Caudate nucleus (tissue), 63 donors: ENCODE measurements at places on chromosomes 4 and X.

- no peak for DNase-seq
Measured at GRCh38 chr4:14583331-14583730, 418.9 kb upstream of the CPEB2 start.

DNA sequence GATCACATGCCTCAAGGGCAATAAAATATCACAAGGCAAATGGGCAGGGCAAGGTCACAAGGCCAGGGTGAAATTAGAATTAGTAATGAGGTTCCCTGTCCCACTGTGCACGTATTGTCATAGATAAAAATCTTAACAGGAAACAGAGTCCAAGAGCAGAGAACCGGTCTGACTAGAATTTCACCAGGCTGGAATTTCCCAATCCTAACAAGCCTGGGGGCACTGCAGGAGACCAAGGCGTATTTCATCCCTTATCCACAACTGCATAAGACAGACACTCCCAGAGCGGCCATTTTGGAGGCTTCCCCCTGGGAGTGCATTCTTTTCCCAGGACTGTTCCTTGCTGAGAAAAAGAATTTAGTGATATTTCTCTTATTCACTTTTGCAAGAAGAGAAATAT lies 25.9 kb upstream of the PRDM5 start:
- DNase-seq: no peak

- DNase-seq: no peak
Measured at GRCh38 chr4:13530823-13531624, 13.3 kb downstream of the NKX3-2 start.

- DNase-seq: no peak
Measured at GRCh38 chr4:33296876-33297455, 2576.8 kb downstream of the PCDH7 start.

DNA sequence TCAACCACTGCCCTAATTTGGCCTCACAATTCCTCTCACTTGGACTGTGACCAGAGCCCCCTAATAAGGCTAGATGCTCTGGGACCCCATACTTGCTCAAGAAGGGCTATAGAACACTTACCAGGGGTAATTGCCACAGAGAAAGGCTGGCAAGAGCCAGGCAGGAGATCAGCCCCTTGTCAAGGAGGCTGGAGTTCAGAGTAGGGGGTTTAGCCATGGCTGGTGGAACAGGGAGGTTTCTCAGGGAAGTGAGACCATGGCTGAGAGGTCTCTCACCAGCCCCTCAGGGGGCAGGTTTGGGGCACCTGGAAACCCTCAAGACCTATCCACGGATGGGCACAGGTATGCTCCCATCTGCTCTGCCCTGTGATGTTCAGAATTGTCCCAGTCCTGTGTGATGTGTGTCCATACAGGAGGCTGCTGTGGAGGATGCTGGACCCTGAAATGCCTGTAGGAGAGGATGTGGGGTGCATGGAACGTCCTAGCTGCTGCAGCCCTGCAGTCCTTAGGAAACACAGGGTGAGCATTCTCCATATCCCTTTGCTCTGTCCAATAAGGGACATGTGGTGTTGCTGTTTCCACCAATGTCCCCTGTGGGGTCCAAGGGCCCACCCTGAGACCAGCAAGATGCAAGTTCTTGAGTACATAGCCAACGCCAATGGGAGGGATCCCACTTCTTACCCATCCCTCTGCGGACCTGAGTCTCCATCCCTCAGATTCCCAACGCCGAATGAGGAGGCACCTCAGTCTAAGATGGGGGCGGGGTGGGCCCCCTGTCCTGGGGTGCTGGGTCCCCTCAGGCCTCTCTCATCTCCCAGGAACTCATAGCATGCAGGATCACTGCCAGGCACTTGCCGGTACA lies 16.4 kb upstream of the HSFX1 start:
- DNase-seq: no peak

- DNase-seq: no peak
Measured at GRCh38 chr4:36041340-36041739, 203.0 kb downstream of the ARAP2 start.

DNA sequence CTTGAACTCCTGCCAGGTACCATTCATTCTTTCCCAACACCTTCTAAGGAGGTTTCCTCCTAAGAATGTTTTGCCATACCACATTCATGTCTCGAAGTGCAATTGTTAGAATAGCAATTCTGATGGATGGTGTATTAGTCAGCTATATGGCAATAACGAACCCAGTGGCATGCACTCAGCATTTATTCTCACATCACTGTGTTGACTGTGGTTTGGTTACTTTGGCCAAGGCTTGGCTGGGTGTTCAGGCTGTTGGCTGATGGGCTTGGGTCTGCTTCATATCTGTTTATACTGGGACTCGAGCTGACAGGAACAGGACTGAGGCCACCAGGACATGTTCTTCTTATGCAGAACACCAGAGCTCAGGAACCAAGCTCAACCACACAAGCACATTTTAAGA lies 31.7 kb downstream of the PSAPL1 start:
- no peak for DNase-seq

DNA sequence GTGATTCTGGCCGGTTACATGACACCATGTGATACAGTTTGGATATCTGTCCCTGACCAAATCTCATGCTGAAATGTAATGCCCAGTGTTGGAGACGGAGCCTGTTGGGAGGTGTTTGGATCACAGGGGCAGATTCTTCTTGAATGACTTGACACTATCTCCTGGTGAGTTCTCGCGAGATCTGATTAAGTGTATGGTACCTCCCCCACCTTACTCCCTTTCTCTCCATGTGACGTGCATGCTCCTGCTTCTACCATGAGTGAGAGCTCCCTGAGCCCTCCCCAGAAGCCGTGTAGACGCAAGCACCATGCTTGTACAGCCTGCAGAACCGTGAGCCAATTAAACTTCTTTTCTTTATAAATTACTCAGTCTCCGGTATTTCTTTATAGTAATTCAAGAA lies 23.6 kb downstream of the CPE start:
- no peak for DNase-seq

DNA sequence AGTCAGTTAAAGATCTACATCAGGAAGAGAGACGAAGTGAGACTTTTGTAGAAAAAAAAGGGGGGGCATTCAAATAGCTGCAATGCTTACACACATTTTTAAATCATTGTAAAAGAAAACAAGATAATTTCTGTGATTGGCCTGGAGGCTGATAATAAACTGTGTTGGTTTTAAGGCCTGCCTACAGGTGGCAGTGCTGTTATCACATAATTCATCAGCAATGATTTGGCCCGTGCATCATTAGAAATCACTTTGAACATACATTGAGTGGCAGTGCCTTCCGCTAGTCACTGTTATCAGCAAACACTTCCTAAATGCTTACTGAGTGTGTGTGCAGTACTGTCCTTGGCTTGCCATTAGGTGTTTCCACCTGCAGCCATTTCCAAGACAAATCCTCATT lies 831.9 kb downstream of the TRIML1 start:
- DNase-seq: no peak
